ENCODE measurements at places on chromosomes 7 and 10. TPM values are rescaled to one million over a fixed set of nuclear protein-coding genes. Genes with fewer than 3 reads are reported as not detected.

- DNase-seq, result no peak
Measured at GRCh38 chr7:130897515-130898419, 163.8 kb upstream of the KLF14 start.

DNA sequence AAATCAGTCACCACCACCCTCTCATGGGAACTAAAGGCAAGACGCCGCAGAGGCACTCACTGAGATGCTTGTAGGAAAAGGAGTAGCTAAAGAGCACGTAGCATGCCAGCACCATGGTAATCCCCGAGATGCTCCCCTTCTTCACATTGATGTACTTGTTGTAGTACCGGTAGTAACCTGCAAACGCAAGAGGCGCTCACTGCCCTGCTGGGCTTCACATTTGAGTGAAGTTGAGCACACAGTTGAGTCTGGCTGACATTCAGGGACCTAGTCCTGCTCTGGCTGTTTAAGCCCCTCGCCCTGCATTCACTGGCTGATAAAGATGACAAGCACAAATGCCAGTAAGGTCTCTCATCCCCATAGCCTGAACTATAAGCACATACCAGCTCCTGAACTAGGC, 6.9 kb downstream of the ATP5MF start:
- no peak for DNase-seq

- DNase-seq, result no peak
Measured at GRCh38 chr7:140375323-140375722, 23.0 kb downstream of the SLC37A3 start.

GRCh38 chr7:8126601-8127167, 135.3 kb downstream of the ICA1 start:
- no peak for DNase-seq

DNA sequence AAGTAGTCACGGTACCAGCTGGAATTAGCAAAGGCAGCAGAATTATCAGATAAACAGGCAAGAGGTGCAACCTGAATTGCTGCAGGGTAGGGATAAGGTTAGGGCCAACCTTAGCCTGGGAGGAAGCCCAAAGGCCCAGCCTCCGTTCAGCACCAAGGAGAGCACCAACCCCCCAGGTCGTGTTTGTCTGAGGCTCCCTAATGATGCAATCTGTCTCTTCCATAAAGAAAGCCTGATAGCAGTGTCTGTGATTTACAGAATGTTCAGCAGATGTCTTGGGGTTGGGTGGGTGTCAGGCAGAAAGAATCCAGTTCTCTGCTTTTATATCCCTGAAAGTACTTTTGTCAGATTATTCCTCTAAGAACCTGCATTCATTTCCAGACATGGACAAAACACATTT, 328.4 kb upstream of the AOAH start:
- peak; percentile 33 for DNase-seq

DNA sequence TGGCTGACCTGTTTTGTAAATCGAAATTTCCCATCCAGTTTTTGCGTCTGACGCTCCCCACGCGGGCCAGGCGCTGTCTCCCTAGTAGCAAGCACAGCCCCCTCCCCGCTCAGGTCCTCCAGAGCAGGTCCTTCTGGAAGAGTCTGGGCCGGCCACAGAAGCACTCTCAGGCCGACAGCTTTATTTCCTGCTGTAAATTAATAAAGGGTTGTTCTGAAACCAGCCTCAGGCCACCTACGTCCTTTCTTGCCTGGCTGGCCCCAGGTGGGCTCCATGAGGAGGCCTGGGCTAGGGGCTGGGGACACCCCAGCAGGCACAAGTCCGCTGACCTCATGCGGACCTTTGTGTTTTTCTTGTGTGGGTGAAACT, 35.2 kb downstream of the CAMK2B start:
- DNase-seq, result peak; percentile 3

ZNF282 gene
- 12.7 TPM for total RNA-seq

EFCAB10 gene
- not detected for total RNA-seq

ZNF273 gene
- 19.4 TPM for total RNA-seq

GJD4 gene
- total RNA-seq, result not detected

NPTX2 gene
- total RNA-seq, result 18.4 TPM

NEUROD6 gene
- not detected for total RNA-seq

Data from body of pancreas (tissue), 4 donors.